ENCODE measurements at places on chromosomes 5 and 9.

DNA sequence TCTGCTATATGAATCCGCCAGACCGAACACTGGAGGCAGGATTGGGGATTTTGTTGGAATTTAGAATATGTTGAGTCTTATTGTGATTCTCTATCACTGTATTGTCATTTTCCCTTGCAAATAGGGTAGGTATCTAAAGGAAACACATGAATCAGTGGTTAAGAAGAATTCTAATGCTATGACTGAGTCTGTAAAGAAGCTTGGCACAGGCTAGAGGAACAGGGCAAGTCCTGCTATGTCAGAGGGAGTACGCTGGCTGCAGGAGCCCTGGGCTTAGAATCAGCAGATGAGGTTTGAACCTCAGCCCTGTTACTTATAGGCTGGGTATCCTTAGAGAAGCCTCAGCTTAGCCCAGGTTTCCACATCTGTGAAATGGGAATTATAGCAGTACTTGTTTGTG, 198.1 kb downstream of the NR3C1 start:
- no peak for DNase-seq

GRCh38 chr5:81972492-81972783, 615 bp downstream of the ATG10 start:
- DNase-seq = no peak

- DNase-seq = no peak
These were observed 7.8 kb upstream of the MRNIP start for GRCh38 chr5:179866241-179867078.

GRCh38 chr5:91707521-91707841, 324.4 kb upstream of the ARRDC3 start:
- no peak for DNase-seq

DNA sequence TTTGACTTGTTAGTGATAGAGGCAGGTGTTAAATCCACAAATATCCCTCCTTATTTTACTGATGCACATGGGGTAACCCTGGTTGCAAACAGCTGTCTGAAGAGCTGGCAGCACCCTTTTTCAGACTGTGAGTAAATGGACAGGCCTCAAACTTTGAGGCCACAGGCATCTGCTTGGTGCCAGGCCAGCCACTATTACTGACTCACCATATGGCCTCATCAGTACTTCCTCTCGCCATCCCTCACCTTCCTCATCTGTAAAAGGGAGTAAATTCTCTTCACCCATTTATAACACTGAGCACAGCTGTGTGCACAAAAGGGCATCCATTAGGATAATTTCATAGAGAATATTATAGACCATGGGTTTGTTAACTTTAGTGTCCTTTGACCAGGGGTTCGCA, 11.9 kb upstream of the TNIP1 start:
- DNase-seq = no peak

DNA sequence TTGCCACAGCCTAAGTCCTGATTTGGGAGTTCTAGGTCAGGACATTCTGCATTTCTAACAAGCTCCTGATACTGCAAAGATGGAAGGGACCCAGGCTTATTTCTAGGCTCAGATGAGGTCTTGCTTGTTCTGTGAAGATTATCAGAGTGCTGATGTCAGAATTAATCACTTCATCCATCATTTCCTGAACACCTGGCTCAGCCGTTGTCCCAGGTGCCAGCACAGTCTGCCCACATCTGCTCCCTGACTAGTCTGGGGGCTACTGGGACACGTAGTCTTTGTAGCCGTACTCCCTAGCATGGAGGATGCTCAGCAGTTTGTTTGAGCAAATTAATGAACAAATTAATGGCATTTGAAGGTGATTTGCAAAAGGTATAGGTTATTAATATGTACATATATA, 17.9 kb upstream of the SPINK4 start:
- DNase-seq = no peak

DNA sequence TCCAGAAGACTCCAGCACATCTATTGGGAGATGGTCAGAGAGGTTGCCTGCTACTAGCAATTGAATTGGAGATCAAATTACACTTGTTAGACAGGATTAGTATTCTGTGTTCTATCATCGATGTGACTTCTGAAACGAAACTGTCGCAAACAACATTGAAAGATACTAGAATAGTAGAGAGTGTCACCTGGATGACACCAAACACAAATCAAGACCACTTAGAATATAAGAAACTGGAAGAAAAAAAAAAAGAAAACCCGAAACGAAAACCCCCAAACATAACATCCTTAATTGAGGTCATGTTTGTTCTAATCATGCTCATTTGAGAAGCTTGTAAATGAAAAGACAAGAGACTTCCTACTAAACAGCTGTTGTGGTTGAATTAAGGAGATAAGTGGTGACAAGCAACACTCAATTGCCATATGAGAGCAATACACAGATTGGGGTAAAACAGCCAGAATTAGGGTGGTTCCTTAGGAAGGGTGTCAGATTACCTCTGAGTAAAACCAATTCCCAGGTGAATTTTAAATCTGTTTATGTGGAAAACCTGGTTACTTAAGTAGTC, 97.6 kb downstream of the BASP1 start:
- DNase-seq = no peak

GRCh38 chr9:7313389-7313788, 486.2 kb downstream of the DMAC1 start:
- DNase-seq = no peak

- no peak for DNase-seq
These were observed 822 bp downstream of the DENND4C start for GRCh38 chr9:19231126-19231903.

- DNase-seq = no peak
These were observed 48.0 kb upstream of the RXRA start for GRCh38 chr9:134278286-134278685.

DNA sequence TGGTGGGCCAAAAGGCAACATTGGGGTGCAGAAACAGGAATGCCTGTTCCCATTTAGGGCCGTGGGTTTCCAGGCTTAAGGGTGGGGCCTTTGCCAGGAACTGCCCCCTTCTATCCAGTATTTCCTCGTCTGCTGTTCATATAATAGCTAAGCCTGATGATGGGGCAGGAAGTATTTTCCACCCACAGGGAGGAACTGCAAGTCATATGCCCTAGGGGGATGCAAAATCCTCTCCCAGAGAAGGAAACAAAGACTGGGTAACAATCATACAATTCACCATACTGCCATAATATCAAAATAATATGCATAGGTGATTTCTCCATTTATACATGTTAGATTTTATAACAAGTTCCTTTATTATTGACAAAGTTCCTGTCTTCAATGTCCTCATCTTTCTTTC, 20.5 kb upstream of the RPS23 start:
- no peak for DNase-seq

GRCh38 chr9:114450833-114451706, 54.2 kb downstream of the WHRN start:
- no peak for DNase-seq

Data from LNCaP clone FGC (cell line).